SHP77 (cell line): ENCODE measurements at places on chromosomes 1 and 21.

- no peak for DNase-seq
These were observed 81.0 kb downstream of the PDE9A start for GRCh38 chr21:42734323-42734971.

DNA sequence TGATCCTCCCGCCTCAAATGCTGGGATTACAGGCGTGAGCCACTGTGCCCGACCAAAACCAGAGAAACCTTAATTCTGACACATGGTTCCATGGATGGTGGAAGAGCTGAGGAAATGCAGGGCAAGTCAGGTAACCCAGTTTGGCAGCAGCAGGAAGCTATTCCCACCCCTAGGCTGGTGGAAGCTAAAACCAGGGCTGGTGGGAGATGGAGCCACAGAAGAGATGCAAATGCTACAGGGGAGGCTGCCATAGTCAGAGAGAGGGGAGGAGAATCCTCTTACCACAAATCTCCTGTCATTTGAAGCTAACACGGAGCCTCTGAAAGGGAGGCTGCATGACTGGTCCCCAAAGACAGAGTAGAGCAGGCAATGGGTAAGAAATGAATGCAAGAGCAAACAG is 4.1 kb upstream of the CDC42BPA start:
- no peak for DNase-seq

- DNase-seq, result no peak
These were observed 31.7 kb downstream of the ELK4 start for GRCh38 chr1:205600085-205600484.

- DNase-seq, result no peak
These were observed at the start of gene ANGPTL1 for GRCh38 chr1:178870944-178871343. ANGPTL1 (minus strand) TSS chr1:178871077; CDS start chr1:178865776, 5,301 bp downstream.

DNA sequence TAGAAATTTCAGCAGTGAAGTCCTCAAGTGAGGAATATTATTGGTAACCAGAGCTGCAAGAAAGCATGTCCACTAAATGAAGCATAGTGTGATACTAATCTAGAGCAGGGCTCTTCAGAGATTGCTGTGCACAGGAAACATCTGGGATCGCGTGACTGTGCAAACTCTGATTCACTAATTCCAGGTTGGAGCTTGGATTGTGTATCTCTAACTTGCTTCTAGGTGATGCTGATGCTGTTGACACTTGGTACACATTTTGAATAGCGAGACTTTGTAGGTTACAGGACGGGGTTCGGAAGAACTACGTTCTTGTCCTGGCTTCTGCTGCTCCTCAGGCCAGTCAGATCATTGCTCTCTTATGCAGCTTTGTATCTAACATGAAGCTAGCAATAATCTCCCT is 66.5 kb downstream of the PRRX1 start:
- no peak for DNase-seq
